ENCODE measurements at places on chromosomes 6 and 20. TPM values are rescaled to one million over a fixed set of nuclear protein-coding genes. Genes with fewer than 3 reads are reported as not detected.

Gene CAGE1
- total RNA-seq: not detected

- peaks cover 3% of the 10 kb centered on the region for H3K4me1 ChIP-seq
- H3K27me3 ChIP-seq: no peaks in the 10 kb centered on the region
- H3K4me3 ChIP-seq: no peak overlapping the region
- H3K27ac ChIP-seq: no peak overlapping the region
- peak; percentile 66 for DNase-seq
- H3K36me3 ChIP-seq: no peaks in the 10 kb centered on the region
These were observed 23.6 kb downstream of the LRP11 start for GRCh38 chr6:149840345-149841075.

Gene RNF144B
- 97.3 TPM for total RNA-seq

DNA sequence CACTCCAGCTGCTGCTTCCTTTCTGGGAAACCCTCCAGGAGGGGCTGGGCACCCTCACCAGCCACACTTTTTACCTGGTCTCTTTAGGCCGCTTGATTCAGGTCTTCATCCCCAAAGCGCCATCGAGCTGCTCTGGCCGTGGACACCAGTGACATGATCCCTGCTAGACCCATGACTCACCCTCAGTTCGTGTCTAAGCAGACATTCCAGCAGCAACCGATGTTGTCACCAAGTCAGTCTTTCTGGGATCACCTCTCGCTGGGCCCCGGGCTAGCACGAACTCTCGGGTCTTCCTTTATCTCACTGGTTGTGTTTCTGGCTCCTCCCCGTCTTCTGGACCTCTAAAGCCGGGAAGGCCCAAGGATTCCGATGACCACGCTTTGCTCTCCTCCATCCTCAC, 43.0 kb upstream of the GPR31 start:
- H3K4me3 ChIP-seq: no peak overlapping the region
- no peak for DNase-seq
- no peaks in the 10 kb centered on the region for H3K27me3 ChIP-seq
- H3K4me1 ChIP-seq: no peaks in the 10 kb centered on the region
- H3K36me3 ChIP-seq: no peaks in the 10 kb centered on the region

DNA sequence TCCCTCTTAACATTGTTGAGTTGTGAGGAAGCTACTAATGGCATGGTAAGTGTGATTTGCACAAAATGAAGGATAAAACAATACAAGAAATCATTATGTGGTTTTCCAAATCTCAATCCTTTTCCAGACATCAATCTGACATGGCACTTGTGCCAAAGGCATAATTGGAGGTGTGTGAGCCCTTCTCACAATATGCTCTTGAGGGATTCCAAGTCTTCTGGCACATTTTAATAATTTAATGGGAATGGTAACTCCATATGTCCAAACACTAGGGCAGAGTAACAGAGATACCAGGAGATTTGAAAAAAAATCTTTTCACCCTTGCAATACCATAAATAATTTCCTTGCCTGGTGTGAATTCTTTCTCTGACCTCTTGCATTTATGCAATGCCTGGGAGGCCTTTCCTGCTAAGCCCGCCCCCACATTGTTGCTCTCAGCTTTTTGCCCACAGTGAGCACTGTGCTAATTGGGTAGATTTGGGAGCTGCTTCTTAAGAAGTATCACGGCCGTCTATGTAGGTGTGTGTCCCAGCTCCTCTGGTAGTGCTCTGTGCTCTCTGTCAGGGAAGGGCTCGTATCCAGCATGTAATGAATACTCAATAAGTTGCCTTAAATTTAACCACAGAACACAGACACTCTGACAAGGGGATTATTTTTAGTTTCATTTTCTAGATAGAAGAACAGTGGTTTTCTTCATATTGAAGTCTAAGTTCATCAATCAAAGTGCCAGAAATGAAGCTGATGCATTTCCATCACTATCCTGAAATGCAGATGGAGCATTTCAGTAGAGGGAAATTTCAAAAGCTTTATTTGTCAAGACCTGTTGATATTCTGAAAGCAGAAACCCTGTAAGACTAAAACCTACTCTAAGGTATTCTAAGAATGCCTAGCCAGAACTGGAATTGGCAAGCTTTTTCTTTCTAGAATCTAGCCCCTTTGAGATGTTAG, 54.4 kb upstream of the CEP85L start:
- peaks cover 27% of the 10 kb centered on the region for H3K4me1 ChIP-seq
- no peaks in the 10 kb centered on the region for H3K27me3 ChIP-seq
- H3K4me3 ChIP-seq: peak overlapping the region; percentile 25
- DNase-seq: peak; percentile 74

GRCh38 chr20:57795342-57795697, 85.5 kb upstream of the PMEPA1 start:
- H3K36me3 ChIP-seq: no peaks in the 10 kb centered on the region
- no peak overlapping the region for H3K27ac ChIP-seq
- peaks cover 3% of the 10 kb centered on the region for H3K27me3 ChIP-seq
- no peak for DNase-seq
- H3K4me3 ChIP-seq: no peak overlapping the region

DNA sequence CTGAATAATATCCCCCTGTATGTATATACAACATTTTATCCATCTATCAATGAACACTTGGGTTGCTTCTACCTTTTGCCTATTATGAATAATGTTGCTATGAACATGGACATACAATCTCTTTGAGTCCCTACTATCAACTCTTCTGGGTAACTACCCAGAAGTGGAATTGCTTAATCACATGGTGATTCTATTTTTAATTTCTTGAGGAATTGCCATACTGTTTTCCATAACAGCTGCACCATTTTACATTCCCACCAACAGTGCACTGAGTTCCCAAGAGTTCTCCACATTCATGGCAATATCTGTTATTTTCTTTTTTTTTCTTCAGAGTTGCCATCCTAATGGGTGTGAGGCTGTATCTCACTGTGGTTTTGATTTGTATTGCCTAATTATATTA, 88.3 kb downstream of the ZHX3 start:
- peaks cover 17% of the 10 kb centered on the region for H3K4me1 ChIP-seq
- no peak overlapping the region for H3K27ac ChIP-seq
- no peaks in the 10 kb centered on the region for H3K36me3 ChIP-seq
- no peak for DNase-seq
- H3K4me3 ChIP-seq: no peak overlapping the region

DNA sequence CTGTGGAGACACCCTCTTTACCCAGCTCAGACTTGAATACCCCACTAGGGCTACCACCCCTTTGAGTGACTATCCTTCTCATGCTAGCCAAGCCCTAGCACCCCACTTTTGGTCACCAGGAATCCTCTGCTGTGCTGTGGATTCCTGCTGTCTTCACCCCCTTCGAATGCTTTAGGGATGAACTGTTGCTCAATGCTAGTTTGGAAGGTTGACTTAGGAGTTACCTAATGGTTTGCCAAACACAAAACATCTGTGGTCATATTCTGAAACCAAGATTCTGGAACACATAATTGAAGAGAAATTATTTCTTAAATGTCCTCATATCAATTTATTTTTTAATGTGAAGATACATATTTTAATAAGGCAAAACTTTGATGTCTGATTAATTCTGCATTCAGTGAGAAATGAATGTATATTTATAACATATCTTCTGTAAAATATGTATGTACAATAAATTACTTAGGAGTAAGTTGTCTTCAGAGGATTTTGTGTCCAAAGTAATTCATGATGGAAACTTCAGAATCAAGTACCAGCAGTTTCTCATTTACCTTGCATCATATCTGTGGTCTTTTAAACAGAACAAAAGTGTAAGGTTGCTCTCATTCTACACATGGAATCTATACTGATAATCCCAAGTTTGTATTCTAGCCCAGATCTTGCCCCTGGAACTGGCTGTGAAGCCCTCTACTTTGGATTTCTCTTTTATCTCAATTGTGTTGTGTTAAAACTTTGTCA, 46.9 kb downstream of the TMEM200A start:
- no peaks in the 10 kb centered on the region for H3K36me3 ChIP-seq
- no peak for DNase-seq
- no peak overlapping the region for H3K4me3 ChIP-seq
- no peak overlapping the region for H3K27ac ChIP-seq
- no peaks in the 10 kb centered on the region for H3K4me1 ChIP-seq

All from endothelial cell of umbilical vein (primary cell).